ENCODE measurements at places on chromosomes 1 and 21.

- no peak for DNase-seq
Measured at GRCh38 chr1:198238121-198238520, 81.3 kb downstream of the NEK7 start.

DNA sequence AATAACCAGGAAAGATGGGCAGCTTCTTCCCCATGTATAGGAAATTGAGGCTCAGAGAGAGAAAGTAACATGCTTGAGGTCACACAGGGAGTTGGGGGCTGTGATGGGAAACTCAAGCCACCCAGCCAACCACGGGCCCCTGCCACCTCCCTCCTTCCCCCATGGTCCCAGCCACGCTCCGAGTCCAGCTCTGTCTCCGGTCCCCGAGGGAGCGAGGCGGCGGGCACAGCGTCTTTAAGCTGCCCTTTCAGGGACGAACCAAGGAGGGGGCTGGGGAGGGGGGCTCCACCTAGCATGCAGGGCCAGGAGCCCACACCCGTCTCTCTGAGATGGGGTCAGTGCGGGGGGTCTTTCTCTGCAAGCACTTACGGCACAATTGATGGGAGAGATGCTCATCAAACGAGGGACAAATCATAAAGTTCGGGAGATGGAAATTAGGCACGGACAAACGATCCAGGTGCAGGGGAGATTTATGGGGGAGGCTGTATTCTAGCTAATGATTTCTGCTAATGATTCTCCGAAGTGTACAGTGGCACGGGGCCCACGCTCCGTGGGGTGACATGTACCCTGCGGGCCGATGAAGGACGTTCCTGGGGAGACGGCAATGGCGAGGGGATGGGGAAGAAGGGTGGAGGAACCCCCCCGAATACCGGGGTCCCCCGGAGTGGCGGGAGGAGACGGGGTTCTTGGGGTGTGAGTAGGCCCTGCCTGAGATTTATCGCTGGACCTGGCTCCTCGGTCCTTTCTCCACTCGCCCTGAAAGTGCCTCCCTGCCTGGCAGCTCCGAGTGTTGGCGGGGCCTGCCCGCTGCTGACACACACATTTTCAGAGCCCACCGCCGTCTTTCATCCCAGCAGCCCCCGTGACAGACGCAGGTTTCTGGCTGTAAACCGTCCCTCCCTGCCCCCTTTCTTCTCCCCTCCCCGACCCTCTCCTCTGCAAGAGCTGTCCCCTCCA is 31.2 kb upstream of the CASZ1 start:
- no peak for DNase-seq

DNA sequence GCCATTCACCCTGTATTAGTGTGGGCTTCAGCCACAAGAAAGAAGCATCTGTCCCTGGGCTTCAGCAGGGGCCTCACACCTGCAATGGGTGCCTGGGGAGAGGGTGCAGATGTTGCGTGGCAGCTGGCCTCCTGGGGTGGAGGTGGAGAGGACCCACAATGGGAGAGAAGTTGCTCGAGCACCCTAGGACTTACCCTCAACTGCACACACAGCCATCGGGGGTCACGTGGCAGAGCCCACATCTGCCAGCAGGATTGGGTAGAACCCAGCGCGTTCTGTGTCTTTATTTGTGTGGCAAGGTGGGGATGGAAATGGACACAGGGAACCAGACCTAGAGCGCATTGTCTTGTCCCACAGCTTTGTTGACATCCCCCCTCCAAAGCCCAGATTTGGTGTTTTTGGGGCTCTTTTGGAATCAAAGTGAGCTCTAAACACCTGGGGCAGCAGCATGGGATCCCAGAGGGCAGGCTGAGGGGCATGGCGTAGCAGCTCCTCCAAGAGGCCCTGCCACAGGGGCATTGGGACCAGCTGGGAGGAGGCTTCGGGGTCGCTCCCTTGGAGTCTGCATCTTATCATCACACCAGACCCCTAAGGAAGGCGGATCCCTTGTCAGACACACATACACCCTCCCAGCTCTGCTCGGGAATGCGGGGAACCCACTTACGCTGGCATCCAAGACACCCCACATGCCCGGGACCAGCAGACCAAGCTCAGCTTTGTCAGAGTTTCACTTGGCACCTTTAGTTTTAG is 5.1 kb downstream of the ABCG1 start:
- no peak for DNase-seq

DNA sequence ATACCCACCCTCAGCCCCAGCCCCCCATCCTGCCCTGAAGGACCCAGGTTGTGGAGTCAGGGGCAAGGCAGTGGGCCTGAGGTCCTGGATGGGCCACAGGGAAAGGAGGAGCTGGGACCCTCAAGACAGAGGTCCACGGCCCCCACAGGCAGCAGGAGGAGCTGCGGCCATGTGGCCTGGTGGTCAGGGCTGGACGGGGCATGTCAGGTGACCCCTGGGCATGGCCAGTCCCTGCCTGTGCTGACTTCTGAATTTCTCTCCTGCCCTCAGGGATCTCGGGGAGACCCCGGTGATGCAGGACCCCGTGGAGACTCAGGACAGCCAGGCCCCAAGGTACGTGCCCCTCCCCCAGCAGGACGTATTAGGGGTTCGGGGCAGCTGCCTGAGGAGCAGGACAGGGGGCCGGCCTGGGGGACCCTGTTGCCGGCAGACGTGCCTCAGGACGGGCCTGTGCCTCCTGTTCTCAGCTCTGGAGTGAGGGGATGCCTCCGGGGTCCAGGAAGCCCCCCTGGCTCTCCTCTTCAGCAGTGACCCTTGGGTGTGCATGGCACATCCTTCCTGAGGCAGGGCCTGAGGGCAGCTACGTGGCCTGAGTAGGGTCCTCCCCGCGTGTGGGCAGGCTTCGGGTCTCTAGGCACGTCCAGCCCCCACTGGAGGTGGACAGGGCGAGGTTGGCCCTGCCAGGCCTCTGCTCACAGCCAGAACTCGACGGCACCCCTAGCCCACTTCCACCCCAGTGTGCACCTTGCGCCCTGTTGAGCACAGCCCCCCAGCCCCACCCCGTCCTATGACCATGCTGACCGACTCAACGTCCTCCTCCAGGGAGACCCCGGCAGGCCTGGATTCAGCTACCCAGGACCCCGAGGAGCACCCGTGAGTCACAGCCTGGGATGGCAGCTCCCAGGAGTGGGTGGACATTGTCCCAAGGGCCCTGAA is 23.6 kb downstream of the COL6A2 start:
- DNase-seq: no peak

DNA sequence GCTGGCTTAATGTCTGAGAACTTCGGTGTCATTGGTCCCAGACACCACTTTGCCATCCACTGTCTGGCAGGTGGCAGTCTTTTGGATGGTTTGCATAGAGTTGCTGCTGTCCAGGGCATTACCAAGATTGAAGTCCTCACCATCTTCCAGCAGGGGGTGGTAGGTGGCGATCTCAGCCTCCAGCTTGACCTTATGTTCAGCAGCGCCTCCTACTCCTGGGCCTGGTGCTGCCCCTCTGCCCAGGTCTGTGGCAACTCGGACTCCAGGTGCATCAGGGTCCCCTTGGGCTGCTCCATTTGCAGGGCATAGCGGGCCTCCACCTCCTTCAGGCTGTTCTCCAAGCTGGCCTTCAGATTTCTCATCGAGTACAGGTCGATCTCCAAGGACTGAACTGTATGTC is 573.3 kb upstream of the NCAM2 start:
- no peak for DNase-seq

GRCh38 chr1:108664481-108664880 is 3.6 kb upstream of the HENMT1 start:
- DNase-seq: no peak

DNA sequence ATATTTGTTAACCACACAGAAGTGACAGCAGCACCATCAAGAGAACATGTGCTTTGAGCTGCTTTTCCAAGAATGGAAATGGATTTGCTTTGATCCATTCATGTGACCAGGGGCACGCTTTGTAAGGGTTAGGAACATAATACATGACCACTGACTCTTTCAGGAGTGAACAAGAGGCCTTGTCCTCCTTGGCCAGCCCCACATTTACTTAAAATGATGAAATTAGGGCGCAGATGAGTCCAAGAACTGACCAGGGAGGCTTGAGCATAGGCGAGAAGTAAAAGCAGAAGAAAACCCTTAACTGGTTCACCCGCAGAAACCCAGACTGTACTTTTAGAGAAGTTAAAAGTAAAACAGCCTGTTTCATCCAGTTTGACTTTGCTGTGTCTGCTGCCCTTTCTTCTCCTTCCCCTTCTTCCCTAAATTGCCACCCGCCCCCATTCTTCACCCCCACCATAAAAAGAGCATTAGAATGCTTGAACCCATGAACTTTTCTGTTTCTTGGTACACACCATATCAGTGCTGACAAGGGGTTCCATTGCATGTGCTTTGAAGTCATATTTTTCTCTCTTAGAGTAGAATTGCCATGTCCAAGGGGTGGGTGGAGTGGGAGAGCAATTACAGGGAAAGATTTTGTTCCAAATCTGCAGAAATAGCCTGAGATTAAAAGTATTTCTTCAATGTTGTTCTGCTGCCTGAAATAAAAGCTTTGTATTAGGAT is 2.6 kb upstream of the GLUL start:
- DNase-seq: no peak

DNA sequence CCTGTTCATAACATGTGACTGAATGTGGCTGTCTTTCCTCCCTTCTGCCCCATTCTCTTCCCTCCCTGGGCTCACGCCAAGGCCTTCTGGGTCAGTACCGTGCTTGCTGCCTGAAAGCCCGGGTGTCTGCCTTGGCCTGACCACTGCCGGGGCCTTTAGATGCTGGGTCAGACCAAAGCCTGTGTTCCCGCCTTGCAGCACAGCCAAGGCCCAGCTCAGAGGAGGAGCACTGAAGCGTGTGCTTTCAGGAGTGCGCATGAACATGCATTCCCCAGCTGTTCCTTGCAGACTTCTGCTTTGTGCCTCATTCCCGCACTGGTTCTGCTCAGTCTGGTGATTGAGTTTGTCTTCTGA is 27.0 kb upstream of the SARS1 start:
- peak; percentile 51 for DNase-seq

GRCh38 chr1:110672001-110672752 is 2.6 kb downstream of the KCNA3 start:
- no peak for DNase-seq

DNA sequence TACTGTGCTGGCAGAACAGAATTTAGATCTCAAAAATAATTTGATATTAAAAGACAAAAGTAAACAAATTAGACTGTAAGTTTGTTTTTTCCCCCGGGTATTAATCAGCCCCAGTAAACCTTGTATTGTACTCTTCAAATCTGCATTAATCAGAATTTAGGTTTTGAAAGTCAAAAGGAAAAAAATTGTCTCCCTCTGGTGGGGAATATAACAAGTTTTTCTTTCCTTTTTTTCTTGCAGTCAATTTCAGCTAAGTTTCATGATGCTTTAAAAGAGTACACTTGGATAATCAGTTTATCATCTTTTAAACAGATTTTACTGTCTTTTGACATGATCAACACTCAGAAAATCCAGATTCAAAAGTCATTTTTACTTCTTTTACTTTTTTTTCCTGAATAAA is 134.5 kb upstream of the PKN2 start:
- DNase-seq: no peak

GRCh38 chr1:70204600-70204999 is 779 bp downstream of the LRRC40 start:
- peak; percentile 3 for DNase-seq

- DNase-seq: no peak
Measured at GRCh38 chr1:208714323-208714722, 470.1 kb upstream of the PLXNA2 start.

DNA sequence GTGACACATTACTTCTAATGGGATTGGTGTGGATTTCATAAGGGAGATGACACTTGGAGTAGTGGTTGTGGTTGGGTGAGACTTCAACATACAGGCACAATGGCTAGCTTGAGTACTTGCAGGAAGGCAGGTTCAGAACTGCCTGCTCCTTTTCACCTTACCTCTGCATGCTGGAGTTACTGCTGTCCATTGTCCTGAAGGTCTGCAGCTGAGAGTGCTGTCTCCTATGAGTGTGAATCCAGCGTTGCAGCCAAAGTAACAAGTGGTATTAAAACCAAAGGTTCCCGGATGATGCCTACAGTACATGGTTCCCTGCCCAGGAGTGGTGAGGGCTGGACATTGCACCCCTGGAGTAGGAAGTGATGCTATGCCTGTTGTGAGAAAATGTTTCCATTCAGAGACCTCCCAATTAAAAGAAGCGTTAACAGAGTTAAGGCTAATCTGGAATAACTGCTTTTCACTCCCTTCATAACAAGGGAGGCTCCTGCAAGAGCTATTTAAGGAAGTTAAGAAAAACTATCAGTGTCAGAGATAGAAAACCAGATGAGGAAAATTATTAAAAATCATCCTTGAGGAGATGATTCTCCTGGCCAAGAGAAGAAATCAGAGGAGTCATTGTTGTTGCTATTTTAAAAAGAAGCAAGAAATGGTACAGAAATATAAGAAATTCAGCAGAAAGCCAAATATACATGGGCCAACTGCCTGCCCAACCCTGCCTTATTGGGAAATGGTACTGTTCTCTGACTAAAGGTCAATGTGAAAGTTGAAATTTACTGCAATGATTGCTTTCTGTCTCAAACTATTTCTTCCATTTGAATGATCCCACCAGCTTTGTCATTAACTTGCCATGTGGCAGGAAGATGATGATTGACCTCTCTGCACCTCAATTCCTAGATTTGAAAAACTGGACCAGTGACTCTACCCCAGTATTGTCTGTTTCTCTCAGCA is 9.8 kb upstream of the F5 start:
- DNase-seq: peak; percentile 47

- DNase-seq: no peak
Measured at GRCh38 chr1:243575070-243575469, 275.0 kb downstream of the AKT3 start.

DNA sequence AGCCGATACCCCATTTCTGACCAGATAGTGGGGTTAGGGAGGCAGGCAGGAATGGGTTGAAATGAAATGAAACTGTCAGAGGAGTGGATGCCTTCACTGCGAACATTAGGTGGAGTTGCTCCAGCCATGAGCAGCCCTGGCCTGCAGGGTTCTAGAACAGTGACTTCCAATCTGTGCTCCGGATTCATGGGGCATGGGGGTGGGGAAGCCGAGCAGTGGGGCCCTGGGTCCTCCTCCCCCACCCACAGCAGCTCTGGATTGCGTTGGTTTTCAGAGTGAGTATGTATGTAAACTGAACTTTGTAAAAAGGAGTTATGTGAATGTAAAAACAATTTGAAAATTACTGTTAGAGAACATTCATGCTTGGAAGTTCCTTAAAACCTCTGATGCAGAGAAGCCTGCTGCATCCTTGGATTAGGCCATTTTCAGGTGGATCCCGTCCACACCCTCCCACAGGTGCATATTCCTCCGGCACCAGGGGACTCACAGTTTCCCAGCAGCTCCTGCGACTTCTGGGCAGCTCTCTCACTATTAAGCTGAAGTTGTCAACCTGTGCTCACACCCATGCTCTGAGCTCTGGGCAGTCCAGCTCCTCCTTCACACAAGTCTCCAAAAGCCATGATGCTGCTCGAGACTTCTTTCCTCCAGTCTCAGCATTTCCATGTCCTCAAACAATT is 54.4 kb upstream of the EDN2 start:
- no peak for DNase-seq

GRCh38 chr1:110612060-110612745 is 6.0 kb upstream of the KCNA2 start:
- DNase-seq: no peak

- no peak for DNase-seq
Measured at GRCh38 chr1:84581648-84582047, 7.4 kb upstream of the CTBS start.

- DNase-seq: peak; percentile 41
Measured at GRCh38 chr1:11913291-11913690, 12.9 kb downstream of the KIAA2013 start.

- DNase-seq: no peak
Measured at GRCh38 chr1:208154679-208155642, 89.2 kb downstream of the PLXNA2 start.

- DNase-seq: no peak
Measured at GRCh38 chr1:203598752-203599151, 27.9 kb upstream of the ATP2B4 start.

- no peak for DNase-seq
Measured at GRCh38 chr1:76129731-76130130, 55.2 kb downstream of the ST6GALNAC3 start.

GRCh38 chr1:177546346-177546745 is 375.6 kb downstream of the BRINP2 start:
- no peak for DNase-seq
